Left hindlimb (tissue), 1 donor: ENCODE measurements at places on chromosomes 12 and 14.
A peak's percentile ranks its signal among the peaks of the same experiment; 100 is the strongest.

GRCh38 chr12:203462-204260 is 10.3 kb downstream of the SLC6A12 start:
- DNase-seq = peak; percentile 50

- no peak for DNase-seq
Measured at GRCh38 chr12:63250486-63250885, 99.5 kb upstream of the AVPR1A start.

- no peak for DNase-seq
Measured at GRCh38 chr14:99537399-99537798, 56.2 kb downstream of the CCNK start.

DNA sequence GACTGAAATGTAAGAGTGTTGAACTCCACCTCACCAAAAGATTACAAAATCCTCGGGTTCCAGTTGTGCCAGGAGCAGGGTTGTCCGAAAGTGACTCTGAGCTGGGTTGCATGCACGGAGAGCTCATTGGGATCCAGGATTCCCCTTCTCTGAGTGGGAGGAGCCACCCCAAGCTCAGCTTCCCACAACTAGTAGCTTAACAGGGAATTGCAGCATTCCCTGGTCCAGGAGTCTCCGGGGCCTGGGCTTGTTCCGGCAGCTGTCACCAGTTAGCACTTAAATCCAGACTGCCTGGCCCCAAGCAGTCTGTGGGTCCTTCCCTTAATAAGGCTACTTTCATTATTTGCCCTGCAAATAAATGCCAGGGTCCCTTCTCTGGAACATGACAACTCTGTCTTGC is 50.1 kb downstream of the CD9 start:
- no peak for DNase-seq

DNA sequence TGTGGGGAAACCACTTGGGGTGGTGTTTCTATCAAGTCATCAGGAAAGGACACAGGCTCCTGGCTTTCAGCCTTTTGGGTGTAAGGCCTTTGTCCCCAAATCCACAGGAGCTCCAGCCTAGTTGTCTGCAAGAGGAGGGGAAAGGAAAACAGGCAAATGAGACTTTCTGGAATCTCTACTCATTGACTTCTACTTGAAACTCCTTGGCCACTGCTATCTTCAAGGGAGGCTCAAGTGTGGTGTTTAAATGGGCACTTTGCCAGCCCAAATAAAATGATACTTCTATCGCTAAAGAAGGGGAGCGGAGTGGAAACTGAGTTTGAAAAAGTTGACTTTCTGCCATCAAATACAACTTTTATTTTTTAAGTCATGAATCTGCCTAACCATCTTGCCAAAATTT is 445.9 kb upstream of the RGS6 start:
- DNase-seq = no peak

- DNase-seq = no peak
Measured at GRCh38 chr12:124374567-124374966, 79.7 kb downstream of the RFLNA start.

DNA sequence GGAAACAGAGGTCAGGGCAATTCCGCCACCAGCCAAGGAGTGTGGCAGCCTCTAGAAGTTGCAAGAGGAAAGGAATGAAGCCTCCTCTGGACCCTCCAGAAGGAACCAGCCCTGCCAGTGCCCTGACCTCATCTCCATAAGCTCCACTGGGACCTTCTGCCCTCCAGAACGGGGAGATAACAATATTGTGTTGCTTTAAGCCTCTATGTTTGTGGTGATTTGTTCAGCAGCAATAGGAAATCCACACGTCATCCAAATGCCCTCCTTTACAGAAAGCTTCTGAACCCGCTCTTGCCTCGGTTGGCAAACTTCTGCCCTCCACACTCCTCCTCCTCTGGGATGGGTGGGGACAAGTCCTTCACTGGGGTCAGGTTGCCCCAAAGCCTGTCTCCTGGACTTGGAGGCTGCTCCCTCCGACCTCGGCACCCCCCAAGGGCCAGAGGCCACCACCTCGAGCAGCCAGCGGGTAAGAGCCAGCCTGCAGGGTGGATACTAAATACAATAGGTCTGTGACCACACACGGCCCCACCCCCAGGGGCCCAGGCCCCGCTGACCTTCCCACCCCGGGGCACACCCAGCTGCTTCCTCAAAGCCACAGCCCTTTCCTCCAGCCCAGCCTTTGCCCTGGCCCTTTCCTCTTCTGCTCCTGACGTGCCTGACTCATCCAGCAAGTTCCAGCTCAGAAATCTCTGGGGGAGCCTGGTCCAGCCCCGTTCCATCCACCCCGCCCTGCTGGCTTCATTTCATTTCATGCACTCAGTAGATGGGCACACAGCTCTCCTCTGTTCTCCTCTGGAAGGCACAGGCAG is 58.7 kb upstream of the NCOR2 start:
- DNase-seq = peak; percentile 83

GRCh38 chr14:90726656-90727055 is 89.6 kb downstream of the TTC7B start:
- no peak for DNase-seq

DNA sequence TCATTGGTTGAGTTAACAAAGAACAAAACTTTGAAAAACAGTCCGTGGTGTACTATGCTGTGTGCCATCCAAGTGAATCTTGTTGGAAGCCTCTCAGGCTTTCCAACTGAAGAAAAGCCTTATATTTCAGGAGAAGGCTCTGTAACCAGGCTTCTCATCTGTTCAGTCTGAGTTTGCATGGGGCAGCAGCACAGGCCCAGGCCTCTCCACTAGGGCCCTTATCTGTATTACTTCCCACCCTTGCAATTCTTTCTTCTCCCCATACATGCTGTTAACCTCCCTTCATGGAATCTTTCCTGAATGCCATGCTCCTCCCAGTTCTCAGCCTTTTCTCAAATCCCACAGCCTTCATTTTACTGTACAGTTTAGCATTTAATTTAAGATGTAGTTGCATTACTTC is 28.3 kb downstream of the FRMD6 start:
- no peak for DNase-seq

DNA sequence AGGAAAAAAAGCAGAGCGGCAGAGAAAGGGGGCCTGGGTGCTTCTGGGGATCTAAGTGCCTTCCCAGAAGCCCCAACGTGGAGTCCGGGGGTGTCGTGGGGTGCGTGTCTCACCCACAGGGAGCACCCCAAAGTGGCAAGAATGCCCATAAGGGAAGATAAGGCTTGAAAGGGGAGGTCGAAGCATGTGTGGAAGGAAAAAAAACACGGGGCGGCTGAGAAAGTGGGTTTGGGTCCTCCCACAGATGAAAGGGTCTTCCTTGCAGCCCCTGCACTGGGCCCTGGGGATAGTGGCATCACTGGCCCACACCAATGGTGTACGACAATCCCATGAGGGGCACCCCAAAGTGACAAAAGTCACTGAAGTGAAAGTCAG is 275.5 kb downstream of the ALG10 start:
- no peak for DNase-seq

- no peak for DNase-seq
Measured at GRCh38 chr14:85165094-85165493, 364.9 kb upstream of the FLRT2 start.

DNA sequence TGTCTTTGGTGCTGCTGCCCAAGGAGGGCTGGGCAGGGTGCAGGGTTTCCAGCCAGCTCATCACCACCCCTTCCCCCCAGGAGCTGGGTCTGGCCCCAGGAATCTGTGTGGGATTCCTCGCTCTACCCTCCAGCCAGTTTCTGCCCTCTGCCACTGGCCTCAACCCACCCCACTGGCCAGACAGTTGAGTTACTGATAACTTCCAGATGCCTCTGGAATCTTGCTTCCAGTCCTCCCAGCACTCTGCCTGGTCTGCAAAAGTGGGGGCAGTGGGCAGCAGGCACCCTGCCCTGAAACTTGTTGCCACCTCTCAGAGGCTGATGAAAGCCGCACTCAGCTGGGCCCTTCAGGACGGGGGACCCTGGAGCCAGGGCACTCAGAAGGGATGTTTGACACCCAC is 20.1 kb upstream of the TBX3 start:
- no peak for DNase-seq

GRCh38 chr12:31860401-31860800 is 98.8 kb upstream of the RESF1 start:
- no peak for DNase-seq

GRCh38 chr14:75374911-75375310 is 52.9 kb upstream of the JDP2 start:
- no peak for DNase-seq

- DNase-seq = no peak
Measured at GRCh38 chr12:75236206-75236605, 26.6 kb upstream of the KCNC2 start.

DNA sequence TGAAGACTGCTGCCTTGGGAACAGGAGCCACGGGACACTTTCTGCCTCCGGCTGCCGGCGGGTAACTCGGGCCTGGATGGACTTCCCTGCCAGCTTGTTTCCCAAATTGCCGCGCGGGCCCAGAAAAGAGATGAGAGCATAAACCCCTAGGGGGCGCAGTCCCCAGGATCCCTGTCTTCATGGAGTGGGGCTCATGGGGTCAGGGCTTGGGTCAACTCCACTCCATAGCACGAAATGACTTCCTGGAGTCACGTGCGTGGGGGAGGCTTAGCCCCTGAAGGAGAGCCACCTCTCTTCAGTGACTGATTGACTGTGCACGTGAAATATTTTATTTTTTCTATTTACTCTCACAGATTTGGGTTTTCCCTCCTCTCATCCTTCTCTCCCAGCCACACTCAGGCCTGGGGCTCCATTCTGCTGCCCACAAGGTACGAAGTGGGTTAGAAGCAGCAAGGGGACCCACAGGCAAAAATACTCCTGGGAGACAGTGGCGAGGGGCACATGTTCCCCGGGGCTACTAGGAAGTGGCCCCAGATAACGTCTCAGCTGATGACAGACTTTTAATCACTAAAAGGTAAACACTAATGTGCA is 10.0 kb downstream of the PGF start:
- DNase-seq = peak; percentile 32

- DNase-seq = no peak
Measured at GRCh38 chr12:2924019-2924418, 33.3 kb downstream of the TULP3 start.

GRCh38 chr14:21669284-21669683 is 4.3 kb downstream of the OR4E1 start:
- no peak for DNase-seq

GRCh38 chr12:110565894-110566871 is 16.9 kb downstream of the PPTC7 start:
- no peak for DNase-seq

DNA sequence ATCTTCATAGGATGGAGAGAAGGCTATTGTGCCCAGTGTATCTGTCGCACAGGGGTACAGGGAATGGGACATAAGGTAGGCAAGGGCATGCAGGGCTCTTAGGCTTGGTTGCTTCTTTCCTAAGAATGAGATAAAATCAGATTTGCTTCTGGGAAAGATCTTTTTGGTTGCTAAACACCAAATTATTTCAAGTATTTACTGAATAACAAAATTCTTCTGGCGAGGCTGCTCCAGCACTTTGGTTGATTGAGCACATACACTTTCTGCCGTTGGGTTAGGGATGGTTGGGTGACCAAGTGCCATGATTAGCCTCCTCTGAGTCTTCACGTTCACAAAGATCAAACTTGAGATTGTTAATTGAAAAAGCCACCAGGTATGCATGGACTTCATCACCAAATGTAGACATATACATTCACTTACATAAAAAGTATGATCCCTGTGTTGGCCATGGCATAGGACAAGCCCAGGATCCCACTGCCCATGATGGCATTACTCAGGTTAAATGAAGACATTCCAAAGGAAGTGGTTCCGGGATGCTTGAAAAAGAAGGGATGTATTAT is 38.2 kb downstream of the SLC38A4 start:
- no peak for DNase-seq

GRCh38 chr12:106696681-106697417 is 77.6 kb upstream of the RIC8B start:
- no peak for DNase-seq

DNA sequence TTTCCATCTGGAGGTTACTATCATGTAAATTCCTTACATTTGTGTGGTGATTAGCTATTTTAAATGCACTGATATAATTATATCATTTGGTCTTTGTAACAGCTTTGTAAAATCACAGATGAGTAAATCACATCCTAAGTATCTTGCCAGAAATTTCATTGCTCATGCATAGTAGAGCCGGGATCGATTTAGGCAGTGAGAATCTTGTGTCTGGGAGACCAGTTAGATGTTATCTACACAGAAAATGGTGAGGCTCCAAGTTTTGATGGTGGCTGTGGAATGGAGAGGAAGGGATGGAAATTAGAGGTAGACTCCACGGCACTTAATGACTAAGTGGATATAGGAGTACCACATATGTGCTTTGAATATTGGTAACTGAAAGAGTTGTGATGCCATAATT is 156.3 kb downstream of the MSRB3 start:
- no peak for DNase-seq

DNA sequence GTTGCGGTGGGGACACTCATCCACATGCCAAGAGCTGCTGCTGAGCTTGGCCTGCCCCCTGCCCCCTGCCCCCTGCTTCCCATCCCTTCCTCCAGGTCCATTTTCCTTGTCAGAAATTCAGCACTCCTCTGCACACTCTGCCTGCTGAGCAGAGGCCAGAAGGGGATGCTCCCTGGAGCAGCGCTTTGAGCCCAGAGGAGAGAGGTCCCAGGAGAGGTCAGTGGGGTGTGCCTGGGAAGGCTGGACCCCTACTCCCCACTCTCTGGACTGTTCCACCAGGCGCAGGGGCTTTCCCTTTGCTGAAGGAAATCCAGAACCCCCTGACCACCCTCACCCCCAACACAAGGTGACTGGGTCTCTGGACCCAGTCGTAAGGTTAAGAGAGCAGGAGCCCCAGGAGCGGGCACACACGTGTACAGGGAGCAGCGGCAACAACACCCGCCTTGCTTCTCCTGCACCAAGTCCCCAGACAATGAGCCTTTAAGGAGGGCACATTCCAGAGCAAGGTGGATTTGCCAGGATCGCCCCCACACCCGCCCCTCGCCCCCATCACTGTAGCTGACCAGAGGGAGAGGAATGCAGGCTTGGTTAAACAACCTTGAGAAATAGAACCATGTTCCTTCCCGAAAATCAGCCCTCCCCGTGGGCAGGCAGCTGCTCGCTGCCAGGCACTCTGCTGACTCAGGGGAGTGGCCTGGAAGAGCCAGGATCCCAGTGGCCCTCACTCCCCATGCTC is 30.7 kb downstream of the ISCA2 start:
- DNase-seq = no peak

DNA sequence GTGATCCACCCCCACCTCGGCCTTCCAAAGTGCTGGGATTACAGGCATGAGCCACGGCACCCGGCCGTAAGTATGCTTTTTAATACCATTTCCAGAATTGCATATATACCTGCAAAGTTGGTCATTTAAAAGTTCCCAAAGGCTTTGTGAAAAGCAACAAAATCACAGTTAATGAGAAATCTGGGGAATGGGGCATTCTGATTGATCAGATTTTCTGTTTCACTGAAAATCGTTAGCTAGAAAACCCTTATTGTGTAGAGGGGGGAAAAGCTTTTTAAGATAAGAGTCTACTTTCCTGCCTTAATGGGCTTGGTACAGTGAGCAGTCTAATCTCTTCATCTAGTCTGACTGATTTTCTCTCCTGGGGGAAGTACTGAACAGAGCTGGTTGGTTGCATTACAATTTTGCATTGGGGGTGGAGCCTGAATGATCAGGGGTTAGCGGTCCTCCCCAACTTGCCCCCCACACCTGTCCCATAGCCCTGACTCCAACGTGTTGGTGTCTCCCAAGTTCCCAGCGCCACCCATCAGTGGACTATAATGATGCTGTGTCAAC is 23.8 kb downstream of the IL31 start:
- no peak for DNase-seq

- DNase-seq = no peak
Measured at GRCh38 chr12:18640321-18640955, 97.4 kb downstream of the PLCZ1 start.

- no peak for DNase-seq
Measured at GRCh38 chr12:105878964-105879363, 259.8 kb downstream of the NUAK1 start.
